Colonic mucosa (tissue), 4 donors: ENCODE measurements at places on chromosomes 4 and X. TPM values are rescaled to one million over a fixed set of nuclear protein-coding genes. Genes with fewer than 3 reads are reported as not detected.

The MED14 gene
- 63.0 TPM for total RNA-seq

The F8A3 gene
- not detected for total RNA-seq

GRCh38 chr4:102103368-102103767 lies 241.9 kb downstream of the SLC39A8 start:
- DNase-seq: no peak

- DNase-seq: no peak
These were observed 125.8 kb downstream of the REPS2 start for GRCh38 chrX:17072301-17072700.

DNA sequence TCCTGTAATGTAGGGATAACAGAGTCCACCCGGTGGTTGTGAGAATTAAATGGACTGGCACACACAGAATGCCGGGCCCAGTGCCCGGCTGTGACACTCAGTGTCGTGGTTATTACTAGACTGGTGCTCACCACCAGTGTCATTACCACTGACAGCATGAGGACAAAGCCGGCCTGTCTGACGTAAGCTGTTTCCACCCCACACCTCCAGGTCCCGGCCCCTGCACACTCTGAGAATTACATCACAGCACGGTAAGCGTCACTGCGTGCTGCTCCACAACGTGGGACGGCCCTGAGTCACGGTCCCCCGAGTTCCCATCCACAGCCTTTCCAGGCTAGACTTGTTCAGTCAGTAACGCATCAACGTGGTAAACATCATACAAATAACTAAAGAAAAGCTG lies 22.9 kb downstream of the FAT1 start:
- no peak for DNase-seq

- no peak for DNase-seq
These were observed 697 bp downstream of the ZNF280C start for GRCh38 chrX:130267956-130268448.

DNA sequence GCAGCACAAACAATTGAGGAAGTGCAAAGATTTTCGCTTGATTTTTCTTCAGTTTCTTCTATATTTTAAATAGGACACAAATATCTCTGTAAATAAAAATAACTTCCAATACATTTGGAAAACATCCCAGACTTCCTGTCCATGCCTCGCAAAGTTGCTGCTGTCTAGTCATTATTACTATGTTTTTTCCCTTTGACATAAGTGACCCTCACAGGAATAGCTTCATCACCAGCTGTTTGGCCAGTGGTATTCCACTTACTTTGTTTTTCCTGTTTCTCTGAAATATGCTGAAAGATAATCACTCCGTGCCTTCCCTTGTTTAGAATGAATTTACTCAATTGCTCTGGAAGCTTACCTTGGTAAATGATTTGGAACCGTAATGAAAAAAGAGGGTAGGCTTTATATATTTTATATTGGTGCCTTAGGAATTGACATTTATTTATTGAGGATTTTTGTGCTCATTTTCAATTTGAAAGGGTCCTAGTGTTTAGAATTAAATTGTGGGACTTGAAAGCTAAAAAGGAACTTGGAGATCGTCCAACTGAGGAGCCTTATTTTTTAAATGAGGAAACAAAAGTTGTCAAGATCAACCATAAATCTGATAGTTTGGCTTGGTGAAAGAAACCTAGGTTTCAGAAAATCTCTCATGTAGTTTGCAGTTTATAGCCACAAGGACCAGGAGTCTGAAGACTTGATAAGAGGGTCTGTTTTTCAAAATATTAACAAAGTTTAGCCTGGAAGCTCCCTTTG lies 65.6 kb downstream of the CDKL5 start:
- DNase-seq: no peak

- DNase-seq: no peak
These were observed 160.6 kb downstream of the EFNB1 start for GRCh38 chrX:68989456-68989855.
